ENCODE measurements at places on chromosomes 1 and 21. TPM values are rescaled to one million over a fixed set of nuclear protein-coding genes. Genes with fewer than 3 reads are reported as not detected.

DNA sequence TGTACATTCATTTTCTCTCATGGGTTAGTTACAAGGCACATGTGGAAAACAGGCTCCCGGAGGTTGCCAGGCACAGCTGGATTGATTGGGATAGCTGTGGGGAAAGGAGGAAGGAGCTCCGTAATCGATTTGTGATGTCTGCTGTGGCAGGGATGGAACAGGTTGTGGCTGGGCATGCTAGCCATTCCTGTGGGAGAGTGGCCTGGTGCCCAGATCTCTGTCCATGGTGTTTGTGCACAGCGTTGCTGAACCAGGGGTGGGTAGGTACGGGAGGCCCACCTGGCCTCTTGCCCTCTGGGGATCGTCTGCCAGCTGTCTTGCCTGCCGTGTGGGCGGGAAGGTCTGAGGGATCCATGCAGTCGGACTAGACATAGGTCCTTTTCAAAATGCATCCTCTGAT, 302.8 kb upstream of the VAMP3 start:
- no peaks in the 10 kb centered on the region for H3K36me3 ChIP-seq
- H3K4me1 ChIP-seq: no peaks in the 10 kb centered on the region
- H3K27me3 ChIP-seq: no peaks in the 10 kb centered on the region

GRCh38 chr1:3711381-3711779, 40.9 kb upstream of the CCDC27 start:
- DNase-seq: no peak
- no peaks in the 10 kb centered on the region for H3K36me3 ChIP-seq
- no peak overlapping the region for H3K4me3 ChIP-seq
- H3K27ac ChIP-seq: no peak overlapping the region
- H3K4me1 ChIP-seq: no peaks in the 10 kb centered on the region
- H3K27me3 ChIP-seq: no peaks in the 10 kb centered on the region

DNA sequence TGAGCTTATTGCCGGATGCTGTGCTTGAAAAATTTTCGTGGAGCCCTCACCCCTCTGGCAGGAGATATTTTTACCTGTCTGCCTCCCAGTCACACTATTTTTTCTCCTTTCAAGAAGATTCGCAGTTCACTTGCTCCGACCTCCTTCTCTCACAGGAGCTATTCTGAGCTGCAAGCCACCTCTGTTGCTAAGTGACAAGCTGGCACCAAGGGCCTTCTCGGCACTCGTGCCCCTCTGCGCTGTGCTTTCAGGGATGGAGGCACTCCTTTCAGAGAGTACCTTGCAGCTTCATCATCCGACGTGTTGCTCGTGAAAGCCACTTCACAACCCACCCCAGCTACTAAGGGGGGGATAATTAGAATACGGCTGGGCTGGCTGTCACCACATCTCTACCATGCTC, 11.6 kb downstream of the SLC6A17 start:
- no peak overlapping the region for H3K4me3 ChIP-seq
- no peaks in the 10 kb centered on the region for H3K4me1 ChIP-seq
- no peak overlapping the region for H3K27ac ChIP-seq
- H3K36me3 ChIP-seq: no peaks in the 10 kb centered on the region
- no peaks in the 10 kb centered on the region for H3K27me3 ChIP-seq

DNA sequence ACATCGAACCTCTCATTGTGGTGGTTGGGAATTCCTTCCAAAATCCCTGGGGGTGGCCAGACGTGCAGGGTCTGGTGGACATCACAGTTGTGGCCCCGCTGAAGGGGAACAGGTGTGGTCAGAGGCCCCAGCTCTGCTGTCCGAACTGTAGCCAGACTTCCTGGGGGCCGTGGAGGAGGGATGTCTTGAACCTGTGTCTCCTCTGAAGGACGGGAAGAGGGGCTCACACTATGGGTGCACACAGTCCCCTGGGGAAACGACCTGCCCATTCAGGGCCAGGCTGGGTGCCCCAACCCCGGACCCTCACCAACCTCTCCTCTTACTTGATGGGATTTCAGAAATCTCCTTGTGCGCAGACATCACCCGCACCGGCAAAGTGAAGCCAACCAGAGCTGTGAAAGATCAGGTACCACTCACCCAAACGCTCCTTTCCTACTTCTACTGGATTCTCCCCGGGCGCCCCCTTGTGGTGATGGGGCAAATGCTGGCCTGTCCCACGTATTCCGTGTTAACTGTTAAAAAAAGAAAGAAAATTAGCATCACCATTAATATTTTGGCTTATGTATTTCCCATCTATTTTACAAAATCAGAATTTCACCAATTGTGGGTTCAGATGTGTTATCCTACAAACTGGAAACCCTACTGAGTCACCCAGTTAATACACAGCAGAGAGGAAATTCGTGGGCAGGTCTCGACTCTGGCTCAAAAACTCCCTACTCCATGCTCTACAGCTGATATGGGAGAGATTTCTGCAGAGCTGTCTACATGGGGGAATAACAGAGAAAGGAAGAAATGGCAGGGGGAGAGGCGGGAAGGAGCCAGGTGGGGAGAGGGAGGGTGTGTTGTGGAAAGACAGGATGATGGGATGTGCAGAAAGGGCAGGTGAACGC, 28.1 kb downstream of the PADI4 start:
- no peaks in the 10 kb centered on the region for H3K4me1 ChIP-seq
- H3K4me3 ChIP-seq: no peak overlapping the region
- DNase-seq: peak; percentile 62
- no peaks in the 10 kb centered on the region for H3K27me3 ChIP-seq

DNA sequence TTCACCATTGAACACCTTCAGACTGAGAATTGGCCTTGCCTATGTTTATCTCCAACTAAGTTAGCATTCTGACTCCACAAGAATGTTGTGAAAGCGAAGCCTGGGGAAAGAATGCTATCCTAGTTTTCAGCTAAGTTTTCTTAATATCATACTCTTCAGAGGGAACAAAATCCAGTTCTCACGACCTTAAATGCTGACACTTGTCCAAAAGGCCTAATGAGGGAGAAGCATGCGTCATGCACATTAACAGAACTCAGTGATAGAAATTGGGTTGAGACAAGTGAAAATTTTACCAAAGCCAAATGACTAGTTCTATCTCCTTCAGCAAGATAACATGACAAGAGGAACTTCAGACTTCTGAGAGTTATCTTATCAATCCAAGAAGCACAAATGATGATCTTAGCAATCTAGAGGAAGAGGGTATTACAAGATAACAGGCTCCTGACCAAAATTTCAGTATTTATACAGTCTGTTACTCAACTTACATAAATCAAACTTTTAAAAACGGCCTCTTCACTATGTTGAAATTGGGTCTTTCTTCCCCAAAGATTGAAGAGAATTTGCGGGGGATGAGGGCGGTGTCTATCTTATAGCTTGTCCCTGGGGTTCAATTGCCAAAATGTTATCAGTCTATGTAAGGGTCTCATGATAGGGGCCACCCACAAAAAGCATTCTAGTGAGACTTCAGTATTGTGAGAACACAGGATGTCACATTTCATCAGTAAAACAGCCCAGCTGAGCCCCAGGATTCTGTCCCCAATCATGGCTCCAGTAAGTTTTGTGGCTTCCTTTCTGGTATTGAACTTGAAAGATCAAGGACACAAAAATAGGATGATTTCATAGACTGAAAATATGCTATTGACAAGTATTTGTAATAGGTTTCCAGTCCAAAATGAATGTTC, 26.5 kb upstream of the SLC45A3 start:
- H3K36me3 ChIP-seq: peaks cover 12% of the 10 kb centered on the region
- no peak overlapping the region for H3K4me3 ChIP-seq
- no peaks in the 10 kb centered on the region for H3K27me3 ChIP-seq
- no peak for DNase-seq
- no peak overlapping the region for H3K27ac ChIP-seq
- no peaks in the 10 kb centered on the region for H3K4me1 ChIP-seq

DNA sequence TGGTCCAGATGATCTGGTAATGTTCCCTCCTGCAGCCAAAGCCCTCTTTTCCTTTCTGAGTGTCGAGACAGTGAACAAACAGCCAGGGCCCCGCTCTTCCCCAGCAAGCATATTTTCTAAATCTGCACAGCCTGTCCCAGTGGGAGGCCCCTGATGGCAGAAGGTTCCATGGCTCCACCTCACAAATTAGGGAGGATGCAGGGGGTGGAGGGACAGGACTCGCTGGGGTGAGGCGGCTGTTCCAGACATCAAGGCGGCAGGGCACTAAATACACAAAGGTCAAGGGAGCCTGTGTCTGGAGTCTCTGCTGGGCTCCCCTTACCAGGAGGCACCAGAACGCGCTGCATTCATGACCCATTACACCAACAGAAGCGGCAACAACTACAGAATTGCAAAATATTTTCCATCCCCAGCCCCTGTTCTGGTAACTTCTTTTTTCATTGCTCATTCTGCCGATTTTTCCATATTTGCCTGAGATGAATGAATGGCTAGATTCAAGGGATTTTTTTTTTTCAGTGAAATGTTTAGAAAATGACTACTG, 27.0 kb upstream of the PRELP start:
- H3K36me3 ChIP-seq: no peaks in the 10 kb centered on the region
- no peaks in the 10 kb centered on the region for H3K27me3 ChIP-seq
- H3K27ac ChIP-seq: no peak overlapping the region
- H3K4me3 ChIP-seq: no peak overlapping the region
- DNase-seq: no peak

- no peak overlapping the region for H3K4me3 ChIP-seq
- DNase-seq: no peak
- H3K27me3 ChIP-seq: no peaks in the 10 kb centered on the region
- H3K4me1 ChIP-seq: no peaks in the 10 kb centered on the region
- H3K27ac ChIP-seq: no peak overlapping the region
Observed at GRCh38 chr1:2912424-2913061, 108.7 kb upstream of the ACTRT2 start.

- peaks cover 20% of the 10 kb centered on the region for H3K4me1 ChIP-seq
- H3K27me3 ChIP-seq: no peaks in the 10 kb centered on the region
- peak overlapping the region; percentile 39 for H3K27ac ChIP-seq
- no peak overlapping the region for H3K4me3 ChIP-seq
- no peaks in the 10 kb centered on the region for H3K36me3 ChIP-seq
- peak; percentile 63 for DNase-seq
Observed at GRCh38 chr1:58324558-58324957, 222.0 kb downstream of the OMA1 start.

DNA sequence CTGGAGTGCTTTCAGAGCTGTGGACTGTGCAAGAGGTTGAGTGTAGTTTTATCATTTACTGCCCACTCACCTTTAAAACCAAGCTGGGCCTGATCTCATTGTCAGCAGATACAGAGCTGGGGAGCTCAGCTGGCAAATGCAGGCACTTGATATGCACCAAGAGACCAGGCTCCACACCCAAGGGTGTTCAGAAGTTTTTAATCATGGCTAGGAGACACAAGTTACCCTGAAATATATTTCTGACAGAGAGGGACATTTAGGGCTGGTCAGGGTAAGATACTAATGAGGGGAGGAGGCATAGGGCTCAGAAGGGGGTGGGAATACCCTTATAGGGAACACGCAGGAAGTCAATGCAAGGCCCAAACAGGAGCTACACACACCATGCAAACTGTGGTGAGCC, 153.7 kb downstream of the ELAVL4 start:
- no peak overlapping the region for H3K27ac ChIP-seq
- H3K4me1 ChIP-seq: no peaks in the 10 kb centered on the region
- no peaks in the 10 kb centered on the region for H3K27me3 ChIP-seq
- no peak for DNase-seq
- no peak overlapping the region for H3K4me3 ChIP-seq
- H3K36me3 ChIP-seq: no peaks in the 10 kb centered on the region

- H3K27ac ChIP-seq: no peak overlapping the region
- DNase-seq: no peak
- H3K27me3 ChIP-seq: no peaks in the 10 kb centered on the region
- H3K4me1 ChIP-seq: no peaks in the 10 kb centered on the region
Observed at GRCh38 chr1:164589961-164590507, 31.1 kb downstream of the PBX1 start.

GRCh38 chr1:236332092-236332758, 50.5 kb upstream of the ERO1B start:
- H3K4me1 ChIP-seq: no peaks in the 10 kb centered on the region
- no peak overlapping the region for H3K4me3 ChIP-seq
- no peak overlapping the region for H3K27ac ChIP-seq
- no peak for DNase-seq
- H3K27me3 ChIP-seq: no peaks in the 10 kb centered on the region

- no peak overlapping the region for H3K4me3 ChIP-seq
- no peaks in the 10 kb centered on the region for H3K36me3 ChIP-seq
- no peak overlapping the region for H3K27ac ChIP-seq
- no peaks in the 10 kb centered on the region for H3K27me3 ChIP-seq
- no peaks in the 10 kb centered on the region for H3K4me1 ChIP-seq
Observed at GRCh38 chr1:184792450-184792969, 37.9 kb upstream of the EDEM3 start.

- H3K27ac ChIP-seq: no peak overlapping the region
- H3K4me1 ChIP-seq: no peaks in the 10 kb centered on the region
- no peak overlapping the region for H3K4me3 ChIP-seq
- no peaks in the 10 kb centered on the region for H3K36me3 ChIP-seq
Observed at GRCh38 chr1:214403431-214403830, 122.5 kb downstream of the SMYD2 start.

DNA sequence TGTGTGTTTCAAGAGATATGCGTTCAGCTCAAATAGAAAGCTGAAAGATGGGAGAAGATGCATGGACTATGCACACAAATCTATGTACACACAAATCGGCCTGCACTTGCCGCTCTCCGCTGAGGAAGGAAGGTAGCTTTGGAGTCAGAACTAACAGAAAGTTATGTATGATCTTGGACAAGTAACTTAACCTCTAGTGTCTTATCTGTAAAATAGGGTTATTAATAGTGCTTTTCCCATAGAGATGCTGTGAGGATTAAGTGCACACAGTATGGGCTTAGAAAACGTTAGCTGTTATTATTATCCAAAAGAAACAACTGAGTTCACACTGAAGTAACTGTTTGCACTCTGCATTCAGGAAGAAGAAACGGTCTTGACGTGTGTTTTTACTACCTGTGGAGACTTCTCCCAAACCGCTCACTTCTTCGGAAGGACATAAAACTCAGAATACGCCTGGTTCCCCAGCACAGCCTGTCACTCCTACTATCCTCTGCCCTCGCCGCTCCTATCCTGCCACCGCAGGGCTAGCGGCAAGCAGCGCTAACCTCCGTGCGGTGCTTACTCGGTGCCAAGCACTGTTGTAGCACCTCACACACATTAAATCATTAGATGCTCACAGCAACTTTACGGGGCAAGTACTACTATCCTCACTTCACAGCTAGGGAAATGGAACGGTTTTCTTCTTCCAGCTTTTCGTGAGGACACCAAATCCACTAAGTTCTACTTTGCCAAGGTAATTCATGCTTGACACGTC, 1.3 kb downstream of the TGFBR3 start:
- peak; percentile 13 for DNase-seq
- peak overlapping the region; percentile 54 for H3K4me3 ChIP-seq
- H3K36me3 ChIP-seq: no peaks in the 10 kb centered on the region
- H3K27me3 ChIP-seq: no peaks in the 10 kb centered on the region

TNFRSF18 gene
- polyA plus RNA-seq: not detected

AJAP1 gene
- 0.15 TPM for polyA plus RNA-seq

ATAD3C gene
- 0.76 TPM for polyA plus RNA-seq

PIK3R3 gene
- 0.03 TPM for polyA plus RNA-seq

RGS7 gene
- polyA plus RNA-seq: not detected

SPRR2A gene
- polyA plus RNA-seq: not detected
